CD4-positive, CD25-positive, alpha-beta regulatory T cell (primary cell): ENCODE measurements at places on chromosomes 7 and 10.
A peak's percentile ranks its signal among the peaks of the same experiment; 100 is the strongest.

DNA sequence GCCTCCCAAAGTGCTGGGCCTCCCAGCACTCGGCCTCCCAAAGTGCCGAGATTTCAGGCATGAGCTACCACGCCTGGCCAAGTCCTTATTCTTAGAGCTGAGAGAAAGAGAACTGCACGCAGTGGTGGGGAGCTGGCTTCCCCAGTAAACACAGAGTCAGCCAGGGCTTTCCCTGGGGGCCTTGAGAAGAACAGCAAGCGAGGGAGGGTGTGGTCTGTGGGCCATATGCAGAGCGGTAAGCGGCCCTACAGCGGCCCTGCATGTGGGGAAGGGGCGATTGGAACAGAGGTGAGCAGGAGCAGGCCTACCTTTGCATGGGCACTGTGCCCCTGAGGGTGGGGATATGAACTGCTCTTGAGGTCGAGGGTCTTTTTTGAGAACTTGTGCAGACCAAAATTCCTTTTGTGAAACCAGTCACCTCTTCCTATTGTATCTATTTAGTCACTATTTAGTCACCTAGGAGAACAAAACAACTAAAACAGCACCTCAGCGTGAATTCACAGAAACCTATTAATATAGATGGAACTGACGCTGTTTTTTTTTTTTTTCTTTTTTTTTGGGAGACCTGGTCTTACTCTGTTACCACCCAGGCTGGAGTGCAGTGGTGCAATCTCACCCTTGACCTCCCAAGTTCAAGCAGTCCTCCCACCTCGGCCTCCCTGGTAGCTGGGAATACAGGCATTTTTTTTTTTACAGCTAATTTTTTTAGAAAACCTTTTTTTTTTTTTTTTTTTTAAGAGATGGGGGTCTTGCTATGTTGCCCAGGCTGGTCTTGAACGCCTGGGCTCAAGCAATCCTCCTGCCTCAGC is 36.9 kb upstream of the SH2D4B start:
- no peak for DNase-seq

- DNase-seq, result peak; percentile 74
Measured at GRCh38 chr7:608954-609353, 89.3 kb upstream of the PDGFA start.

DNA sequence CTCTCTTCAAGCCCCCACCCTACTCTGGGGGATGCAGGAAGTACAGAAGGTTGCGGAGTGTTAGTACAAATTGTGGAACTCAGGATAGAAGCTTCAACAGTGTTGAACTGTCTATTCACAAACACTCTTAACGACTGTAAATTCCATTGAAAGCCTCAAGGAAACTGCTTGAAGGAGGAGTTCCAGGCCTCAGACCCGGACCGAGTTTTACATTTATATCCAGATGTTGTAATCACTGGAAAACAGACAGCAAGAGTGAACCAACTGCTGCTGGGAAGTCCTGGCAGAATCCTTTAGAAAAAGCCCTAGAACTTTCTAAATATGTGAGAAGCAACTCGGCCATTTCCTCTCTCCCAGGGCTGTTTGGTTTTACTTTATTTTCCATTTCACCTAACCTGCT is 84.1 kb upstream of the LRRC18 start:
- no peak for DNase-seq

DNA sequence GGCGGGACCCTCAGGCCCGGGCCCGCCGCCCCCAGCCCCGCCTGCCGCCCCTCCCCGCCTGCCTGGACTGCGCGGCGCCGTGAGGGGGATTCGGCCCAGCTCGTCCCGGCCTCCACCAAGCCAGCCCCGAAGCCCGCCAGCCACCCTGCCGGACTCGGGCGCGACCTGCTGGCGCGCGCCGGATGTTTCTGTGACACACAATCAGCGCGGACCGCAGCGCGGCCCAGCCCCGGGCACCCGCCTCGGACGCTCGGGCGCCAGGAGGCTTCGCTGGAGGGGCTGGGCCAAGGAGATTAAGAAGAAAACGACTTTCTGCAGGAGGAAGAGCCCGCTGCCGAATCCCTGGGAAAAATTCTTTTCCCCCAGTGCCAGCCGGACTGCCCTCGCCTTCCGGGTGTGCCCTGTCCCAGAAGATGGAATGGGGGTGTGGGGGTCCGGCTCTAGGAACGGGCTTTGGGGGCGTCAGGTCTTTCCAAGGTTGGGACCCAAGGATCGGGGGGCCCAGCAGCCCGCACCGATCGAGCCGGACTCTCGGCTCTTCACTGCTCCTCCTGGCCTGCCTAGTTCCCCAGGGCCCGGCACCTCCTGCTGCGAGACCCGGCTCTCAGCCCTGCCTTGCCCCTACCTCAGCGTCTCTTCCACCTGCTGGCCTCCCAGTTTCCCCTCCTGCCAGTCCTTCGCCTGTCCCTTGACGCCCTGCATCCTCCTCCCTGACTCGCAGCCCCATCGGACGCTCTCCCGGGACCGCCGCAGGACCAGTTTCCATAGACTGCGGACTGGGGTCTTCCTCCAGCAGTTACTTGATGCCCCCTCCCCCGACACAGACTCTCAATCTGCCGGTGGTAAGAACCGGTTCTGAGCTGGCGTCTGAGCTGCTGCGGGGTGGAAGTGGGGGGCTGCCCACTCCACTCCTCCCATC is 82.7 kb downstream of the PAX2 start:
- DNase-seq, result peak; percentile 8

GRCh38 chr7:434891-435629 is 84.6 kb downstream of the PDGFA start:
- DNase-seq, result no peak

GRCh38 chr10:118840776-118841468 is 86.2 kb upstream of the CACUL1 start:
- DNase-seq, result no peak

DNA sequence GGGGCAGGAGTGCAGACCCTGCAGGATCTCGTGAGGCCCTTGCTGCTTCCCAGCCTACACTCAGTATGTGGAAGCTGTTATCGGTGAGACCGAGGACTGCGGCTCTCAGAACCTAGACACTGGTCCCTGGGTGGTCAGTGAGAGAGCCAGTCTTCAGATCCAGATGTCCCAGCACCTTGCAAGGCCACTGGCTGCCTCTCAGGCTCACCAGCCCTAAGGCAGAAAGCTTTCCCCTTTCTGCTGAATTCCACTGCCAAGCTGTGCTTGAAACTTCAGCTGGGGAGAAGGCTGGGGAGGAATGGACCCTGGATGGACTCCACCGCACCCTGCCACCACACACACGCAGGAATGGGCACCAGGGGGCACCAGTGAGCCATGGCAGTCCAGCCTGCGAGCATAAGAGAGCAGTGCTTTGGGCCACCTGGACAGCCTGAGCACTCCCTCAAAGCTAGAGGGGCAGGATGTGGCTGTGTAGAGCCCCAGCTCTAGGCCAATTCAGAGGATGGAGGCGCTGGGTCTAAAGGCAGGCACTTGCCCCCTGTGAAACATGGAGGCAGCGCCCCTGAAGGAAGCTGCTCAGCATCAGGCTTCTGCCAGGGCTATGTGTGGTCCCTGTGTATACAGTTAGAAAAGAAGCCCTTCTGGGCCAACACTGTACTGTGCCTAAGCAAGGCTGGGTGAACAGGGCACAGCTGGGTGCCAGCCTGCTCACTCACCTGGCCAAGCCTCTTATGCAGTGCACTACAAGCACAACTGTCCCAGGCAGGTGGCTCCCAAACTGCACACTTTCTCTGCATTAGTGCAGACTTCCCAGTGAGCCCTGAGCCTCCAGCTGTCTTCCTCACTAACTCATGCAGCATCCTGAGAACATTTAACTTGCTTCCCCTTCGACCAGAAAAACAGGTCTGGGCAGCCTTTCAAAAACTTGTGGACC is 21.6 kb downstream of the TMEM72 start:
- peak; percentile 80 for DNase-seq

GRCh38 chr10:75110006-75110632 is 1.3 kb upstream of the SAMD8 start:
- no peak for DNase-seq

GRCh38 chr7:42677751-42678699 is 233.8 kb downstream of the C7orf25 start:
- no peak for DNase-seq

GRCh38 chr10:17203416-17203815 is 1.9 kb upstream of the TRDMT1 start:
- no peak for DNase-seq

DNA sequence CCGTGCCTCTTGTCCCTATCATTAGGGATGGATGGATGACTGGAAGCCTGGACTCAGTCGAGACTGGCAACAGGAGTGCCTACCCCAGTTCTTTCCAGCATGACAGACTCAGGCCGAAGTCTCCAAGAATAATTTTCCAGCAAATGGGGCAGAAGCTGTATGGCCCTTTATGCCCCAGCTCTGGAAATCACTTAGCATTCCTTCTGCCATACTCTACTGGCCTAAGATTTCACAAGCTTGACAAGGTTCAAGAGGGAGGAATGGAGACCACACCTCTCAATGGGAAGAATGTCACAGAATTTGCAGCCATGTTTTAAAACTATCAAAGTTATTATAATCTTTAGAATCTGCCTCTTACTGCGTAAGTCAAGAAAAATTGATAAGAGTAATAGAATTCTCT is 39.0 kb upstream of the RTKN2 start:
- DNase-seq, result no peak

GRCh38 chr7:112199672-112200071 is 6.5 kb downstream of the DOCK4 start:
- DNase-seq, result no peak

DNA sequence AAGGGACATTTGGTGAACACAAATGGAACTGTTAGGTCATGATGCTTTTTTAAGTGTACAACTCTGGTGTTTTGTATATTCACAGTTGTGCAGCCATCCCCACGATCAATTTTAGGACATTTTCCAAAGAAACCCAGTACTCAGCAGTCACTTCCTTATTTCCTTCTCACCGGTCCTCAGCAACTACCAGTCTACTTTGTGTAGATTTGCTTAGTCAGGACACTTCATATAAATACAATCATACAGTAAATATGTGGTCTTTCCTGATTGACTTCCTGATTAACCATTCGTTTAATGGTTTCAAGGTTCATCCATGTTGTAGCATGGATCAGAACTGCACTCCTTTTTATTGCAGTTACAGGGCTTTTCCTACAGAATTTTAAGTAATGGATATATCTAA is 14.4 kb downstream of the SGPL1 start:
- no peak for DNase-seq

- no peak for DNase-seq
Measured at GRCh38 chr7:2191016-2191415, 41.7 kb downstream of the MAD1L1 start.

GRCh38 chr10:71368176-71368575 is 28.5 kb upstream of the CDH23 start:
- no peak for DNase-seq
